ENCODE measurements at places on chromosomes 2 and 18.

DNA sequence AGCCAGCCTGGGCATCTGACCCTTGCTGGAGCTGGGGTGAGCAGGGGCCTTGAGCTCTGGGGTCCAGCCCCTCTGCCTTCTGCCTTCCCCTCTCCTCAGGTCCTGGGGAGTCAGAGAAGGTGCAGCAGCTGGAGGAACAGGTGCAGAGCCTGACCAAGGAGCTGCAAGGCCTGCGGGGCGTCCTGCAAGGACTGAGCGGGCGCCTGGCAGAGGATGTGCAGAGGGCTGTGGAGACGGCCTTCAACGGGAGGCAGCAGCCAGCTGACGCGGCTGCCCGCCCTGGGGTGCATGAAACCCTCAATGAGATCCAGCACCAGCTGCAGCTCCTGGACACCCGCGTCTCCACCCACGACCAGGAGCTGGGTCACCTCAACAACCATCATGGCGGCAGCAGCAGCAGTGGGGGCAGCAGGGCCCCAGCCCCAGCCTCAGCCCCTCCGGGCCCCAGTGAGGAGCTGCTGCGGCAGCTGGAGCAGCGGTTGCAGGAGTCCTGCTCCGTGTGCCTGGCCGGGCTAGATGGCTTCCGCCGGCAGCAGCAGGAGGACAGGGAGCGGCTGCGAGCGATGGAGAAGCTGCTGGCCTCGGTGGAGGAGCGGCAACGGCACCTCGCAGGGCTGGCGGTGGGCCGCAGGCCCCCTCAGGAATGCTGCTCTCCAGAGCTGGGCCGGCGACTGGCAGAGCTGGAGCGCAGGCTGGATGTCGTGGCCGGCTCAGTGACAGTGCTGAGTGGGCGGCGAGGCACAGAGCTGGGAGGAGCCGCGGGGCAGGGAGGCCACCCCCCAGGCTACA is 3.8 kb downstream of the EMILIN1 start:
- DNase-seq, result no peak

DNA sequence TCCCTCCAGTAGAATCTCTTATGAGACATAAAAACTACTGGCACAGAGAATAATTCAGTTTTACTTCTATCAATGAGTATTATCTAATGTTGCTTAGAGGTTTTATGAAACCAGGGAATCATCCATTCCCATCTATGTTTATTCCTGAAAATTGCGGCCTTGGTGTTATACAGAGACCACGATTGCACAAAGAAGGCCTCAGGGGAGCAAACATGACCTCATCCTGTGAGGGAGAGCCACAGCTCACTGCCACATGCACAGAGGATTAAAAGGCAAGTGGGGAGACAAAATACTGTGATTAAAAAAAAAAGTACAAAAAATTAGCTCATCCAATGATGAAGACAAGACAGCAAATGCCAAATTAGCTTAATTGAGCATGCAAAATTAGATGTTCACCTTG is 111.8 kb upstream of the SLC35G4 start:
- no peak for DNase-seq

GRCh38 chr18:22739061-22739642 is 194.0 kb upstream of the RBBP8 start:
- no peak for DNase-seq

DNA sequence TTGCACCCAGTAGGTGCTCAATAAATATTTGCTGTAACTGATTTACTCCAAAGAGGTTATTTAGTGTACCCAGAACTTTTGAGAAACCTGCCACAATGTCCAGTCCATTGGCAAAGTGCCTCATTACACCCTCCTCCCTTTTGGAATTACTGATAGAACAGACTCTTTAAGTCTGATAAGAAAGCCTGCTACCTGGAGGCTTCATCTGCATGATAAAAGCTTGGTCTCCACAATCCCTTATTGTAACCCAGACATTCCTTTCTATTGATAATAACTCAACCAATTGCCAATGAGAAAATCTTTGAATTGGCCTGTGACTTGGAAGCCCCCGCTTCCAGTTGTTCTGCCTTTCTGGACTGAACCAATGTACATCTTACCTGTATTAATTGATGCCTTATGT is 281.2 kb upstream of the FBXO11 start:
- no peak for DNase-seq

DNA sequence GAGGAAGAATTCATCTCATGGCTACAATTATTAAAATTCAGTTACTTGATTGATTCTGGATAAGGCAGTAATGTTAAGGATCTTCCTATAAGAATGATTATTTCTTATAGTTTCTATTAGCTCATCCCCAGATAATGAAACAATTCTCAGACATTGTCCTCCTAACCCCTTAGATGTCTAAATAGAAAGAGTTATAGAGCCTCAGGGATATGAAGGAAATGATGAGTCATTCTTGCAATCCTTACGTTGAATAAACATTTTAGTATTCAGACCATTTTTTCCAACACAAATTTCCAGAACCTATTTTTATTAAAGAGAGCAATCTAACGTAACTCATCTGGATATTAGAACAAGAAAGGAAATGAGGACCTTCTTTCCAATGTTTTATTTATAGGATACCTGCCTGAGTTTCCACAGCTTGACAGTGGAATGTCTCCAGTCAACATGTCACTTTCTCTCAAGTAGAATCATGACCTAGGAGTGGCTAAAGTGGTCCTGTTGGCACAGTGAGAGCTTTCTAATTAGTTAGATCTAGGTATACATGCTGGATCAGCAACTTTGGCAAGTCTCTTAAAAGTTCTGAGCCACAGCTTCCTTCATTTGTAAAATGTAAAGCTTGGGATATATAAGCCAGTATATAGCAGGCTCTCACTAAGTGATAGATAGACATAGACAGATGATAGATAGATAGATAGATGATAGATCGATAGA is 88.0 kb upstream of the RAB27B start:
- no peak for DNase-seq

- DNase-seq, result no peak
Measured at GRCh38 chr2:216607277-216607560, 26.0 kb upstream of the IGFBP2 start.

DNA sequence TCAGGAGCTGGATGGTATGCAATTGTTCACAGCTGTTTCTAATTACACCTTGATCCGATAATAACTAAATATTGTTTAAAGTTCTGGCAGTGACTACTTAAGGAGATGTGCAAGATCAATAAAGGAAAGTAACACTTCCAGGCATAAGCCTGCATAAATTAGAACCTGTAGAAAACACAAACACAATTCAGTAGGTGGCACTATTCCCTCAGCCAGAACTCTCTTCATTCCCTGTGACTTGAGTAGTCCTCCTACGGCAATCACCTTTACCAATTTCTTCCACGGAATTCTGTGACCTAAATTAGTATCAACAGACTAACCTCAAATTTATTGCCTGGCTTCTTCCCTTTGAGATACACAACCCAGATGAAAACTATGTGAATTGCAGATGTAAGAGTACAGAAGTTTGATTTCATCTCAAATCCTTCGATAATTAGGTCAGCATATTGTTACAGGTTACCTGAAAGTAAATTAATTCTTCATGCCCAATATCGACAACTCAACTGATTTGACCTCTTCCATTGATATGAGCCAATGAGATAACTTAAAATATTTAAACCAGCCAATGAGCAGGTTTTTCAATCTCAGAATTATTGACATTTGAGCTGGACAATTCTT is 137.8 kb downstream of the PID1 start:
- peak; percentile 62 for DNase-seq

GRCh38 chr2:205482399-205483081 is 199.8 kb upstream of the NRP2 start:
- DNase-seq, result no peak

DNA sequence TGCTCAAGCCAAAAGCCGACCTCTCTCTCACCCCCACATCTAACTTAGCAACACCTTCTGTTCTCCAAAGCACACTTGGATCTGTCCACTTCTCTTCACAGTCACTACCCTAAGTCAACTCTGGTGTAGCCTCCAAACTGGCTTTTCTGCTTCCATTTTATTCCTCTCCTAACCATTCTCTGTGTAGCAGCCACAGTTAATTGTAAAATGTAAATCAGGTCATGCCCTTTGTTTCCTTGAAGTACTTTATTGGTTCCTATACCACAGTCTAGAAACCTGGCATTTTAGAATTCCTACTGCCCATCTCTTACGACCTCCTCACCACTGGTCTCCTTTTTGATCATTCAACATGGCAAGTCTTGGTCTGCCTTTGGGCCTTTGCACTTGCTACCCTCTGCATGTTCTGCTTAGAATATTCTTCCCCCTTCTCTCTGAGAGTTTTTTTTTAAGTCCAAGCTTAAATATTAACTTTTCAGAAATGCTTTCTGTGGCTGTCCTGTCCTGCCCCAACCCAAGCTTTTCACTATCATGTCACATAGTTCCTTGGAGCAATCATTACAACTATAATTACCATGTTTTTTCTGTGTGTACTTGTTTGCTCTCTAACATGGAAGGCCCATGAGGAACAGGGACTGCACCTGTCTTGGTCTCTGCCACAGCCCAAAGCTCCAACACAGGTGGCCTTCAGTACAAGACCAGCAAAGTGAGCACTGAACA is 42.9 kb downstream of the PLA2R1 start:
- DNase-seq, result no peak

DNA sequence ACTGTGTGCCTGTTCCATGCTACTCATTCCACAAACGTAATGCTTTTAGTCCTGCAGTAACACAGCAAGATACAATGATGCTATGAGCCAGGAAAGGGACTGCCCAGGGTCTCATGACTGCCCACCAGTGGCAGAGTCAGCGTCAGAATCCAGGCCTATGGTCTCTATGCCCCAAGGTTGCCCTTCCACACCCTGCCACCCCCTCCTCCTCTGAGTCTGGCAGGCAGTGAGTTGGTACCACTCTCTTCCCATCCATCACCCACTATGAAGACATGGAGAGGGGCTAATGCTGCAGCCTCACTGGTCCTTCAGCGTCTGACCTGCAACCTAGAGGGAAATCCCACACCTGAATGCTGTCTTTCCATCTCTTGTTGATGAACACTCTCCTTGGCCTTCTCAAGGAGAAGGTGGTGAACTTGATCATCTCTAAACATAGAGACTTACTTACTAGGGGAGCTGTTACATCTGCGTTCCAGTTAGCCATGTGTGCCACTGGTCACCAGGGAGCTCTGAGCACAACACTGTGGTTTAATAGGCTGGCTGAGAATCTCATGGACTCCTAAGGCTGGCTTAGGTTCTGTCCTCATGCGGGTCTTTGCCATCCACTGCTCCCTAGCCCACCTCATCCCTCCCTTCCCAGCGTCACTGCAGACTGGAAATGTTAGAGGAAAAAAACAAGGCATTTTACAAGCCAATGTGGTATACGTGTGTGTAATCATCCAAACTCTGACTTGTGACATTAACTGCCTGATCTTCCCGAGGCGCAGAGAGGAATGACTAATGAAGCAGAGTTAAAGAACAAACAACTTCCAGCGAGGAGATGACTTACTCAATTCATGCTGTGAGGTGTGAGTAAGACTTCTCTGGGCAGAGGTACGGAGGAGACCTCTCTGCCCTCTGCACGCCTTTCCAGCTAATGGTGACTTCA is 28.8 kb downstream of the STEAP3 start:
- no peak for DNase-seq

DNA sequence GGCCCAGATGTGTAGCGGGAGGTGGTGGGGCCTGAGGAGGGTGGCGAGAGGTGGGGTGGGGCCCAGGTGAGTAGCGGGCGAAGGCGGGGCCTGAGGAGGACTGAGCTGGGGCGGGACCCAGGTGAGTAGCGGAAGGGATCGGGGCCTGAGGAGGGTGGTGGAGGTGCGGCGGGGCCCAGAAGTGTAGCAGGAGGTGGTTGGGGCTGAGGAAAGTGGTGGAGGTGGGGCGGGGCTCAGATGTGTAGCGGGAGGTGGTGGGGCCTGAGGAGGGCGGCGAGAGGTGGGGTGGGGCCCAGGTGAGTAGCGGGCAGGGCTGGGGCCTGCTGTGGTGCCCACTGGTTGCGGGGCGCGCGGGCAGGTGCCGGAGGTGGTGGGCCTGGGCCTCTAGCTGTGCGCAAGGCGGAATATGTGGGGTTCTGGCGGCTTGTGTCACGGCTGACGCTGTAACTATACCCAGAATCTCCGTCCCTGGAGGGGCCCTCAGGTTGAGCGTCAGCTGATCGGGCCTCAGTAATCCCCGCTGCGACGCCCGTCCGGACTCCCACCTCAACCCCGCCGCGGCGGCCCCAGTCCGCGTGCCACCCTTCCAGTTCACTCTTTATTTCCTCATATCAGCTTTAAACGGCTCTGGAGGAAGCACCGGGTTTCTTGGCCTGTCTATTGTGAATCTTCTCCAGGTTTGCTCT is 866 bp upstream of the SF3B6 start:
- no peak for DNase-seq

- DNase-seq, result peak; percentile 62
Measured at GRCh38 chr2:149017116-149017985, 21.1 kb upstream of the LYPD6B start.

GRCh38 chr2:120825370-120826259 is 89.9 kb downstream of the GLI2 start:
- DNase-seq, result no peak

DNA sequence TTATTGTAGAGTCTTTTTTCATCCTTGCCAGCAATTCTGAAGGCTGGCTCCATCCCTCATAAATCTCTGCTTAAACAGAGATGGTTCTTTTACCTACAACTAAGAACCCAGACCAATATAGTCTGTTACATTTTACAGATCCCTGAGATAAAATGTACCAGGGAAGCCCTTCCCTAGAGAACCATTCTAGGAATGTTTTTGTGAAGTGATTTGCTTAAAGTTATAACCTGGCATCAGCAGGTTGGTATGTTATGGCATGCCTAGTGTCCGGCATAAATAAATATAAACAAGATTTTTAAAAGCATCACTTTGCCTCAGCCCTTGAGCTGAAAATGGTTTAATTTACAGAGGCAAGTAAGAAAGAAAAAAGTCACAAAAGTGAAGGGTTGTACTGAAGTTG is 18.5 kb upstream of the NPAS2 start:
- DNase-seq, result no peak

DNA sequence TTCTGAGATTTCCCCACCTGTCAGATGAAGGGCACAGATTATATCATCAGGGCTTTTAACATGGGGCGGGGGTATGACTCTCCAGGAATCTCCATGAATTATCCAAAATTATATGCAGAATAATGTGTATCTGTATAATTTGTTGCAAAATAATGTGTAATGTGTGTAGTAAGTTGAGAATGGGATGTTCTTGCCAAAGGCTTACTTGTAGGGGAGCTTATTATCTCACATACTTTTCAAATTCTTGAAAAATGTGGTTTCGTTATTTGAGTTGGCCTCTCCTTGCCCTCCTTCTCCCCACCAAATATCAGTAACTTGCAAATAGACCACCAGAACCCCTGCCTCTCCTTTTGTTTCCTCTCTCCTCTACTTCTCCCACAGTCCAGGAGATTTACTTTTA is 35.6 kb downstream of the UBR3 start:
- no peak for DNase-seq

DNA sequence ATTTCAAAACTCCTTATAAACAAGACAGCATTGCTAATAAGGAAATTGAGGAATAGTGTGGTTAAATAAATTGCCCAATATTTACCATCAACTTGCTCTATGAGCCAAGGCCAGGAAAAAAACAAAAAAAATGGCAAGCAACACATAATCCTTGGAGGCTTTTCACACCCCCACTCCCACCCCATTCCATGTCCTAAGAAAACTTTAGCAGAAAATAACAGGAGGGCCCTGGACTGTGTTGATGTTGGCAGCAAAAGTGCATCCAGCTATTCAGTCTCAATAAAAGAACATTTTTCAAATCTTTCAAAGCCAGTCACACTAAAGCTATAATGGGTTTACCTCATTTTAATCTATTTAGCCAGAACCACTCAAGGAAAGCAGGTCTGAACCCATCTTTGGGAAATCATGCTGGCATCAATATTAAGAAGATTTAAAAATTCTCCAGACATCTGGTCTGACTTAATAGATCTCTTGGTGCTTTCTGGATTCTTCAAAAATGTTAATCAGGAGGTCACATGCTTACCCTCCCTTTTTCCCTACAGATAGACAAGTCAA is 34.6 kb upstream of the STK17B start:
- no peak for DNase-seq

- DNase-seq, result no peak
Measured at GRCh38 chr2:204914708-204915107, 369.4 kb downstream of the PARD3B start.

Measured in NCI-H146 (cell line).